ENCODE measurements at places on chromosomes 2 and 18.

- no peak for DNase-seq
Observed at GRCh38 chr2:109117780-109118179, 11.2 kb upstream of the SH3RF3 start.

DNA sequence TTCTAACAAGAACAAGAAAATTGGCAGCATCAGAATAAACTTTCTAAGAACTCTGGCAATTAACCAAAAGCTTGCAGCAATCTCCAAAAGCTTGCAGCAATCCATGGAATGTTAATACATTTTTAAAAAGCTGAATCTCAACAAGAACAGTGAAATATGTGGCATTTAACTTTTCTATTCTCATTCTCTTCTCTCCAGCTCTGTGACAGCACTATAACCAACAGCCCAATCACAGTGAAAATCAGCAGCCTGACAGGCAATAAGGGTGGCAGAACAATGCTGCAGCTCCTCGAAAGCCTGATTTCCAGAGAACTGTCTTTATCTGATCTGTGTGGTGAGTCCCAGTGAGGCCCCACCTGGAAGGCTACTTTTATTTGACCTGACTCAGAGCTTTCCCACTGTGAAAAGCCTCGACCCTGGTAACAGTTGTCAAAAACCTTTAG is 60.0 kb downstream of the TMEM131 start:
- no peak for DNase-seq

GRCh38 chr18:79632765-79633164 is 46.8 kb upstream of the CTDP1 start:
- no peak for DNase-seq

GRCh38 chr18:5893956-5894610 is 1.2 kb downstream of the TMEM200C start:
- DNase-seq, result no peak

- no peak for DNase-seq
Observed at GRCh38 chr2:12478151-12479064, 238.3 kb upstream of the TRIB2 start.

DNA sequence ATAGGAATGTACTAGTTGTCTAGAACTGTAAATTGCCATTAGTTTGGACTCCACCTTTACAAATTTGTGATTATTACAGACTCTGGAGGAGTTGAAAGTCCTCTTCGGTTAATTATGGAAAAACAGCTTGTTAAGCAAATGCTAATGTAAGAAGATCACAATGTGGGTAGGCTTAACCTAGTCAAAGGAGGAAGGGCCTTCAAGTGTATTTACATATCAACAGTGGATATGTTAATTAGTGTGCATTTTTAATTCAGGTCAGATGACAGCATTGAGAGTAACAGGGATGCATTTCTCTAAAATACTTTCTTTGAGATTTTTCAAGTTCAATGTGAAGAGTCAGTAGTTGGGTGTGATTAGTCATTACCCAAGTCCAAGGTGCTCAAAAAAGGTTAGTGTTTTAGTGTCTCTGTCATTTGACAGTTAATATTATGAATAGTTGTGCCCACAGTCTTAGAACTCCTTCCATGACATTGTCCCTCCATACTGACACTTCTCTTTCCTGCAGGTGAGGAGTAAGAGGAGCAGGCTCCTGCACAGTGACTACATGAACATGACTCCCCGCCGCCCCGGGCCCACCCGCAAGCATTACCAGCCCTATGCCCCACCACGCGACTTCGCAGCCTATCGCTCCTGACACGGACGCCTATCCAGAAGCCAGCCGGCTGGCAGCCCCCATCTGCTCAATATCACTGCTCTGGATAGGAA is 28.0 kb downstream of the CD28 start:
- DNase-seq, result no peak

DNA sequence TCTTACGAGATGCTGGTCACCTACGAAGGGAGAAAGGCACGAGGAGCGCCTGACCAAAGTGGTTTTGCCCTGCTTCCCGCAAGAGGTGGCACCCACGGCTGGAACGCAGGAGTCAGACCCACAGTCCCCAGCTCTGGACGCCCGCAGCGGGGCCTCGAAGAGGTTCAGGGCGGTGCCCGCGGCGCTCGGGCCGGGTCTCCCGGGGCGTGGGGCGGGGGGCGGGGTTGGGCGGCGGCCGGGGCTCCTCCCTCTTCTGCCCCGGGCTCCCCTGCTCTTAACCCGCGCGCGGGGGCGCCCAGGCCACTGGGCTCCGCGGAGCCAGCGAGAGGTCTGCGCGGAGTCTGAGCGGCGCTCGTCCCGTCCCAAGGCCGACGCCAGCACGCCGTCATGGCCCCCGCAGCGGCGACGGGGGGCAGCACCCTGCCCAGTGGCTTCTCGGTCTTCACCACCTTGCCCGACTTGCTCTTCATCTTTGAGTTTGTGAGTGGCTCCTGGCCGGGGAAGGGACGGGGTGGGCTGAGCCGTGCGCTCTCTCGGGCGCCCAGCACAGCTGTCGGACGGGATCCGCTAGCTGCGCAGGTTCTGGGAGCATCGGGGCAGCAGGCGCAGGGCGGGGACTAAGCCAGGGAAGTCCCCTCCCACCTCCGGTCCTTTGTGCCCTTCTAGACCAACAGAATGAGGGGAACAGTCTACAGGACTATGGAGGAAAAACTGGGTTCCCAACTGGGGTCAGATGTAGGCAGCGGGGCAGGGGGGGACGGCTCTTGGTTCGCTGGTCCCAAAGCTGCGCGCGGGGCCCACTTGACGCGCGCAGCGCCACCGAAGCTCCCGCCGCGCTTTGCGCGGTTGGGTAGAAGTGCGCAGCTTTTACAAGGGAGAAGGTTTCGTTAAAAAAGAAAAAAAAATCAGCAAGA is at the start of gene MAL:
MAL (plus strand) TSS at position 303 of the 914 bp plus-strand sequence; CDS start at position 388, 85 bp downstream.
- no peak for DNase-seq

DNA sequence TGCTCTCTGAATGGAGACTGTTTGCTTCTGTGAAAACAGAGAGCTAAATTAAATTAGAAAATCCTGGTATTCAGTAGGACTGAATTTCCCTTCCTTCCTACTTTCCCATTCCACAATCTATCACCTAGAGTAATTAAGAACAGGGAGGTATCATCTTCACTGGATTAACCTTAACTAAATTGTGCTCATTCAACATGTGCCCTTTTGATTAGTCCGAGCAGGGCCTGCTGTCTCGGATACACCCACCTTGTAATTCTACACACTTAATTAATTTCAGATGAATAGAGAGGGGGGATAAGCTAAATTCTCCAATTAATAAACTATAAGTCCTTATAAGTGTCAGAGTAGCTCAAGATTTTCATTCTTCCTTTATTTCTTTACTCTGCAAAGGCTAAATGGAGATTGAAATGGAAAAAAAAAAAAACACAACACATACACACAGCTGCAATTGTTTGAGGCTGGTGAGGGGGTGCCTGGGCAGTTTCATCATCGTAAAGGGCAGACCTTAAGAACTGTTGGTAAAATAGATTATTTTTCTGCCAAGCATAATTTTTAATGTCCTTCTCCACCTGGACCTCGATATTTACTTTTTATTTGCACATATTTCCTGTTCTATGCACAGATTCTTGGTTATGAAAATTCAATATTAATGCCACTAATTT is 157.1 kb upstream of the SIX2 start:
- no peak for DNase-seq

GRCh38 chr2:175362331-175362730 is 180.8 kb upstream of the ATP5MC3 start:
- no peak for DNase-seq

- no peak for DNase-seq
Observed at GRCh38 chr2:145524836-145525235, 1004.9 kb upstream of the ZEB2 start.

DNA sequence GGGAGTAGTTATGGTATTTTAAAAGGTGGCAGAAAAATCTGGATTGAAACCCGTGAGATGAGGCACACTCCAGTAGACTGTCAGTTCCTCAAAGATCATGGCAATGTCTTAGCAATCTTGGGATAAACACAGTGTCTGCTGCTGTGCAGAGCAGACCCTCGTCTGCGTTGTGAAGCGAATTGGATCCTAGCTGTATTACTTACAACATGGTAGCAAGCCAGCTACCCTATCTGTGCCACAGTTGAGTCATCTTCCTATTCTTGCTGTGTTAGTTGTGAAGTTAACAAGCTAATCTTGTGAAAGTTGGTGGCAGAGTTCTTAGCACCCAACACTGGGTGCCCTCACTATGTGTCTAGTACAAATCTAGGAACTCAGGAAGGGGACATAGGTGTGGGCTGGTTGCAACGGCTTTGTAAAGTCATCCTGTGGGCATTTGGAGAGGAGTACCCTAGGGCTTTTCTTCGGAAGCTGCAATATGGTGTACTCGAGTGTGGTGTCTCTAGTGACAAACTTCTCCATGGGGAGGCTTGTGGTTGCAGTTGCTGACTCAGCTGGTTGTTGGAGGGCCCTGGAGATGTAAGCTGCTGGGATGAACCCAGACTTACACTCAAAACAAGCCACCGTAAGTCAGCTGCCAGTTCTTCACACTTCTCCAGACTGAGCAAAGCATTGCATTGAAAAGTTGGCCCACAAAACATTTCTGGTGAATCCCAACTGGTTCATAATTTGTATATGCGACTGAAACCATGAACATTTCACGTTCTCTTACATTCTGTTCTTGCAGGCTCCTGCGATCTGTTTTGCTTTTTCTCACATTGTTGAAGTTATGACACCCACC is 61.5 kb downstream of the ADCYAP1 start:
- no peak for DNase-seq

DNA sequence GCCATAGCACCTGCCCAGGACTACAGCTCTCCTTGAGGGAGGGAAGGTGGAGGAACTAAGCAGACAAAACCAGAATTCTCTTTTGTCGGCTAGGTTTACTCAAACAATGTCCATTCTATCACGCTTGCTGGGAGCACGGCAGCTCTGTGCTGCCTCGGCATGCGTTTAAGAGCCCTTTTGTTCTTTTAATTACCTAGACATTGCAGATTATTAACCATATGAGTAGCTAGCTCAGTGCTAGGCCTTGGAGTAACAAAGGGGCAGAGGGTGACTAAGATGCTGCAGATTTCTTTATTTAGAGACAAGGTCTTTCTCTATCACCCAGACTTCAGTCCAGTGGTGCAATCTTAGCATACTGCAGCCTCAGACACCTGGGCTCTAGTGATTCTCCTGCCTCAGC is 11.1 kb downstream of the MSGN1 start:
- no peak for DNase-seq

- no peak for DNase-seq
Observed at GRCh38 chr2:32798829-32799228, 147.9 kb upstream of the LTBP1 start.

DNA sequence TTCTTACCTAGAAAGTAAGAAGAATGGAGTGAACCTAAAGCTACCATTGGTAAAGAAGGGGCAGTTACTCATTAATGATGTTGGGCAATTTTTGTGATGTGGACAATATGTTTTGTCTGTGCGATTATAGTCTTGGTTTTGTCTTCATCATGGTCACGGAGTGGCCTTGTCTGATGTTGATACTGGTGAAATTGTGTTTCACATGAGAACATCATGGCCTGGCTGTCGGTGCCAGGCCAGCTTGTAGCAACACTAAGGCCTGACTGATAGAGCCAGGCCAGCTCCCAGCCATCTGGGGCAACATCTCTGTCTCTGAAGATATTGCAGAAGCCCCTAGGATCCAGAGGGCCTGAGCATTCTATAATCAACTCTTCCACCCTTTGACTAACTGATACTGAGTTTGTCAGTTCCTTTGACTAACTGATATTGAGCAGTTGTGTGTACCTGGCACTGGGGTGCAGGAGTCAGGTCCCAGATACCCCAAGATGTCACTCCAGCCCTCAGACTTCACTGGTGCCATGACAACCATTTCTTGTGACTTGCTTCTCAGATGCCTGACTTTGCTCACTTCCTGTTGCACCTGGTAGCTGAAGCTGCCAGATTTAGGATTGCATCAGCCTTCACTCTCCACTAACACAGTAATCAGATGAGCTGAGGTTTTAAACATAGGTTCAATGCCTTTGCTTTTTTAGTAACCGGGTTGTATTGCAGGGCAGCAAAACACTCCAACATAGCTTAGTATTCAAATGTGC is 62.5 kb downstream of the RPIA start:
- peak; percentile 38 for DNase-seq

GRCh38 chr18:31685097-31686082 is 1.0 kb upstream of the B4GALT6 start:
- peak; percentile 63 for DNase-seq

GRCh38 chr2:127090281-127091120 is 16.5 kb downstream of the BIN1 start:
- no peak for DNase-seq

- DNase-seq, result no peak
Observed at GRCh38 chr2:58045580-58046334, 849 bp upstream of the VRK2 start.

- DNase-seq, result no peak
Observed at GRCh38 chr2:204863336-204863735, 318.1 kb downstream of the PARD3B start.

- DNase-seq, result no peak
Observed at GRCh38 chr2:39938035-39938835, 159.2 kb upstream of the THUMPD2 start.

- no peak for DNase-seq
Observed at GRCh38 chr18:13715330-13715729, 11.0 kb downstream of the FAM210A start.

DNA sequence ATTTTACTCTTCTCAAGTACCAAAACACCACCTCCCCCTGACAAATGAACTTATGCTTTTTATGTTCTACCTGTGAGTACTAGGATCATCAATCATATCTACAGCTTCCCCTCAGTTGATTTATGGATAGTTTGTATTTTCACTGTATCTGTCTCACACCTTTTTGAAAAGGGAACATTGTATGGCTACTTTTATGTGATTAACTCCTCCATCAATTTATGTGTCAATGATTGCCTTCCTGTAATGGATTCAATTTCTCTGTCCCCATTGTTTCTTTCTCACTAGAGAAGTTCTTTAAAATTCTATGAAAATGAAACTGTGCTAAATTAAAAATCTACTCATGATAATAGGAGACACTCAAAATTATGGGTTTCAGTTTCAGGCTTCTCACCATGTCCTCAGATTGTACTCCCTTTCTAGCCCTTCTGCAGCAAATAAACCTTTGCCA is 935.0 kb downstream of the TRIB2 start:
- no peak for DNase-seq

- no peak for DNase-seq
Observed at GRCh38 chr2:147548451-147548850, 296.4 kb upstream of the ACVR2A start.

GRCh38 chr2:152497481-152498052 is 162.6 kb downstream of the FMNL2 start:
- DNase-seq, result no peak

Measured in GM12892 (cell line).